ENCODE measurements at places on chromosomes 4 and X.

GRCh38 chrX:149499766-149500165 lies 5.3 kb downstream of the IDS start:
- no peak for DNase-seq

- DNase-seq = no peak
Observed at GRCh38 chr4:112978691-112979472, 70.6 kb upstream of the ANK2 start.

DNA sequence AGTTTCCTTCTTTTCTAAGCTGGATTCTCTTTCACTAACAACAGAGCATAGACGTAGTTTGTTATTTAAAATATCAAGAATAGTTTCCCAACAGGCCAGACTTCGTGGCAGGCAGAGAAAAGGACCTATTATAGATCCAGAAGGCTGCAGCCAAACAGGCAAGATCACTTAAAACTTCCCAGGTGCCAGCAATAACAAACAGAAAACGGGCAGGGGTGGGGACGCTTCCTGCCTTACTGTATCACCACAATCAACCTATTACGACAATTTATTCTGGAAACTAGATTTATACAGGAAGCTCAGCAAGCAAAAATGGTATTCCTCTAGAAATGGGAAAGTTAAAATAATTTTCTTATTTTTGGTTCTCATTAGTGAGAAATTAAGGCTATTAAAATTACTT lies 22.1 kb downstream of the RWDD4 start:
- DNase-seq = no peak

- DNase-seq = no peak
Observed at GRCh38 chrX:129600981-129601424, 53.8 kb downstream of the APLN start.

DNA sequence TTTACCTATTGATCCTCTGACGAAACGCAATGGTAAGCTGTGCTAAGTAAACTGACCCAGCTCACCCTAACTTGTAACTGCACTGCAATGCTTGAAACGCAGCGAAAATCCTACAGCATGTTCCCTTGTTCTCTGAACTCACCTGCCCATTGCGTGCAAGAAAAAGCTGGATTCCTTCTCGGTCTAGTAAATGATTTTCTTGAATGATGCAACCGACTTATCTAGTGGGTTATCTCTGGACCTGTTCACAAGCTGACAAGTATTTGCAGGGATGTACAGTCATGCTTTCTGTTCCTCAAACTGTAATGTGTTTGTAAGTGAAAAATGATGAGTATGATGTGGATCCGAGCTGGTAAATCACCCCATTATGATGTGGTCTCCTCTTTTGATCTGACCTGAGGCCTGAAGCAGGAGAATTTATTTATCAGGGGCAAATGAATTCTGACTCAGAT lies 140.1 kb downstream of the BTC start:
- no peak for DNase-seq

DNA sequence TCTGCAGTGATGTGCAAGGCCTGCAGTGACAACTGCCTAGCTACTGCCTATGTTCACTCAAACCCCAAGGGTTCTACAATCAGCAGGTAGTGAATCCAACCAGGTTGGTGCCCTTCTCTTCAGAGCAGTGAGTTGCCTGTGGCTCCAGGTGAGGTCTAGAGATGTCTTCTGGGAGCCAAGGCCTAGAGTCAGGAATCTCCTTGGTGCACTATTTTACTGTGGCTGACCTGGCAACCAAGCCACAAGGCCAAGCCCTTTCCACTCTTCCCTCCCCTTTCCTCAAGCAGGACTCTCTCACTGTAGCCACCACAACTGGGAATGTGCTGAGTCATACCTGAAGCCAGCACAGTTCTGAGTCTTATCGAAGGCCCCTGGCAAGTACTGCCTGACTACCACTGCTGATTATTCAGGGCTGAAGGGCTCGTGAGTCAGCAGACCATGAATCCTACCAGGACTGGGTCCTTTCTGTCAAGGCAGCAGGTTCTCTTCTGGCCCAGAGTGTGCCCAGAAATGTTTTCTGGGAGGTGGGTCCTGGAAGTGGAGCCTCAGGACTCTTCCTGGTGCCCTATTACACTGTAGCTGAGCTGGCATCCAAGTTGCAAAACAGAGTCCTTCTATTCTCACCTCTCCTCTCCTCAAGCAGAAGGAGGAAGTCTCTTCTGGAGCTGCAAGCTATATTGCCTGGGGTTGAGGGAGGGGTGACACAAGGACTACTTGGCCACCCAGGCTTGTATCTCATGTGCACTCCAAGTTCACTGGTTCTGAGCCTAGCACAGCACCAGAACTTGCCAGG lies 111.6 kb downstream of the BTC start:
- no peak for DNase-seq

- DNase-seq = no peak
Observed at GRCh38 chrX:46991664-46992063, 79.4 kb downstream of the JADE3 start.

GRCh38 chrX:72169008-72169728 lies 12.4 kb upstream of the PIN4 start:
- DNase-seq = no peak

DNA sequence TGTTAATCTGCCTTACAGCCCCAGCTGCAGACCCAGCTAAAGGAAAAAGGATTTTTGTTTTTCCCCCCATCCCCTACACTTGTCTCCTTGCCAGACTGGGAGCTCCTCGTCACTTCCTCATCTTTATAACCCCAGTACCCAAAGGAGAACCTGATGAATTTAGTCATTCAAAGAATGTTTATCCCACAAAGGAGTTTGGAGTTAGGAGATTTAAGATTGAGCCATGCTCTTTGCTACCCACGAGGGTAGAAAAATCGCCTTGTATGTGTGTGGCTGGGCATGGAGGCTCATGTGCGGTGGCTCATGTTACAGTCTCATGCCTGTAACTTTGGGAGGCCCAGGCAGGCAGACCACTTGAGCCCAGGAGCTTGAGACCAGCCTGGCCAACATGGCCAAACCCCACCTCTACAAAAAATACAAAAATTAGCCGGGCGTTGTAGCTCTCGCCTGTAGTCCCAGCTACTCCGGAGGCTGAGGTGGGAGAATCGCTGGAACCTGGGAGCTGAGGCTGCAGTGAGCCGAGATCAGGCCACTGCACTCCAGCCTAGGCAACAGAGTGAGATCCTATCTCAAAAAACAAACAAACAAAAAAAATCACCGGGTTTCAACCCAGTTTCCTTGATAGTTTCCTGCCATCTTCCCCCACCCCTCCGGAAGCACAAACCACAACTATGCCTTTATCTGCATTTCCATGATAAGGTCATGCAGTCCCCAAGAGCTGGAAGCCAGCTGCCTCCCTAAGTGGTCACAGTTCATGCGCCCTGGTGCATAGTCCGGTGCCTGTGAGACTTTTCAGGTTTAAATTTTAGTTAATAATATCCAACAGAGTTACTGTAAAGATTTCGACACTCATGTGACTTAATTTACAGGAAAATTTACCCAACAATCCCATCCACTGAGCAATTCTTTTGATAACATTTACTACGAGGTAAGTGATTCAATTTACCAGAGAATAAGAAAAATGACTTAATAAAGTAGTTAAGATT lies 1.5 kb downstream of the CFAP97 start:
- DNase-seq = no peak

DNA sequence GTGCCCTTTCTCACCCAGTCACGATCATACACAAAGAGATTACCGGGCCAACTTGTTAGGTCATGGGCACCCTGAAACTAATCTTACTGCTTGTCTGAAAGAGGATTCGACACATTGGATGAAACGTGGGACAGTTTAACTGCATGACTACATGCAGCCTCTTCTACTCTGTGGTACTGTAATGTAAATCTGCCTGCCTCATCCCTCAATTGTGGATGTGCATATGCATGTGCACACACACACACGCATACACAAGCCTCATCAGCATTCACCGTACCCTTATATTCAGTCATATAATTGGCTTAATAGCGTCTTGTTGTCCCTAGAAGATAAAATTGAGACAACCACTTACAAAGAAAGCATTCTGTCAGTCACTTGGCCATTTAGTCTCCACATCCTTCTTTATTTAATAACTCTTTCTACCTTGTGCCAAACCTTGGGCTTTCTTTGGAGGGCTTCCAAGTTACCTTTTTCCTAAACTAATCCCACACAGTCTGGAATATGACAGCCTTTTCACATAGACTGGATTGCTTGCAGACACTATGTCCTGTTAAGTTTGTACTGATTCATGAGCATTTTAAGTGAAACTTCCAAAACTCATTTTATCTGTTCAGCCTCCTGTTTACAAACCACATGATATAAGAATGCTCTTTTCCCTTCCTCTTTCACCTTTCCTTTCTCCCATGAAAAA lies 132.9 kb downstream of the AFF2 start:
- peak; percentile 30 for DNase-seq

DNA sequence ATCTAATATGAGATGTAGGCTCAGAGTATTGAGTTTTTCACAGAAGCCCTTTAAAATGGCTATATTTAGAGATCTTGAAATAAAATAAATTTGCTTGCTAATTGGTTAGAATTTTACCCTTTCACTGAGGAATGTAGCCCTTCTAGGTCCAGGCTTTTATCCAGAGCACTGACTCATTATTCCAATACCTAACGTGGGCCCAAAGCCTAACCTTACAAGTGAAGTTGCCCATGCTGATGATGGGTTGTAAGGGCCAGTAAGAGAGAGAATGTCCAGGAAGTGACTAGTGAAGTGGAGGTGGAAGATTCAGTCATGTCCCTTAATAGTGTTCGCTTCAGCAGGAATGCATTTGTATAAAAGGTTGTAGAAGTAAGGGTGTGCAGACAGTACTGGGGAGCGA lies 155.9 kb downstream of the STIM2 start:
- no peak for DNase-seq

DNA sequence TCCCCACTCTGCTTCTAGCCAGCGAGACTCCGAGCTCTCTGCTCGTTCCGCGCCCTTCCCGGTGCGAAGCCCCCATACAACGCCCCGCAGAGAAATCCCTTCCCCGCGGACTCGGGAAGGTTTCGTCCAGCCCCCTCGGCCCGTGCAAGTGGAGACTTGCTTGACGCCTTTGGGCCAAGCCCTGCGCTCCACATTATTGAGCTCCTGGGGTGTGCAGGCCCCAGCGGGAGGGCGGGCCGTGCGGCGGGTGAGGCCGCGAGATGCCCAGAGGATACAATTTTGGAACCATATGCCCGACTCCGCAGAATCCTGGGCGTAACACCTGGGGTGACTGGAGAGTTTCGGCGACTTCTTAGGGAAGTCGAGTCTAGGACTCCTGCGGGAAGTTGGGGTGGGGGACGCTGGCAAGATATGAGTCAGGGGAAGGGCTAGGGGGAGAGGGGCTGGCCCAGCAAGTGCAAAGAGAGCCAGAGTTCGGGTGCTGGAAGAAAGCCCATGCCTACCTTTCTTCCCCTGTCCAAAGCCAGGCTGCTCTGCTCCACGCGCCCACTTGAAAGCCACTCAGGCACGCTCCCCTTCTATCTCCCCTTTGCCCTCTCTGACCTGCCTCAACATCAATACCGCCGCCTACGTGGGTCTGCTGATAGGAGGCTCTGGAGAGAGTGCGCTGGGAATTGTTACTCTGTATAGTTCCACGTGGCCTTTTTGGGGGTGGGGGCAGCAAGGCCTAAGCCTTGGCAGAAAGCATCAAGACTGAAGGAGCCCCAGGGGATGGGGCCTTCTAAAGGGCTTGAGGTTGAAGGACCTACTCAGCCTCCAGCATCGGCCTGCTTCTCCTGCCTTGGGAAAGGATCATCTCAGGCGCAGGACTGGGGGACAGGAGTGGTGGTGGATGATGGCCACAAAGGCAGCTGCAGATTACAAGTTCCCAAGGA lies 1.2 kb upstream of the ELF4 start:
- DNase-seq = peak; percentile 1

DNA sequence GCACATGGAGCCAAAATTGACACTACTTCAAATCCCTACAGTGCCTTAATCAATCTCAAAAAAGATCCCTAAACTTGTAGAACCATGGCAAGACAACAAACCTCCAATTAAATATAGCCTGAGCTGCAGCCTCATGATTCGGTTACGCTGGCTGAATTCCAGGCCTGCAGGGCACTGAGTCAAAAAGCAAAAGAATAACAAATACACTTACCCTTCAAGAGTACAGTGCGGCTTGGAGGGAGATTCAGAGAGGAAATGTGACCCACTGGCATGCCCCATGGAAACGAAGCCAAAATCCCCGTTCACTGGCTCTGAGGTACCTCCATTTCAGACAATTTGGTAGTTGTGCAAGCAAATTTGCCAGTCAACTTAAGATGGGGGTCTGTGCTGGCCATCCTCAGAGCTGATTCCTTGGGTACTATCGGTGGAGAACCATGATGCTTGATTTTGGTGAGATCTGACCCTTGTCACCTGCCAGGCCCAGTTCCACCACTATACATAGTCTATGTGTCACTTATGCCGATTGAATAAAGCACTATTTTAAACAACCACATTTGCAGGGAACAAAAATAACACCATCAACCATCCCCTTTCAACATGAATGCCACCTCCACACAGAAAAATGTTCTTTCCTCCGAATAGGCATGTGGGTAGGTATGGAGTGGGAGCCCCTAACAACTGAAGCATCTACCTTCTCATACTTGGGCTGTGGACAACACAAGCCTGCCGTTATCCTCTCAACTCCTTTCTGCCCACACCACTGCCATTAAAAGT lies 2.1 kb downstream of the C4orf54 start:
- DNase-seq = no peak

GRCh38 chr4:189255636-189256035 lies 685.0 kb upstream of the FRG1 start:
- DNase-seq = no peak

GRCh38 chr4:130147641-130148040 lies 1051.7 kb downstream of the C4orf33 start:
- no peak for DNase-seq

DNA sequence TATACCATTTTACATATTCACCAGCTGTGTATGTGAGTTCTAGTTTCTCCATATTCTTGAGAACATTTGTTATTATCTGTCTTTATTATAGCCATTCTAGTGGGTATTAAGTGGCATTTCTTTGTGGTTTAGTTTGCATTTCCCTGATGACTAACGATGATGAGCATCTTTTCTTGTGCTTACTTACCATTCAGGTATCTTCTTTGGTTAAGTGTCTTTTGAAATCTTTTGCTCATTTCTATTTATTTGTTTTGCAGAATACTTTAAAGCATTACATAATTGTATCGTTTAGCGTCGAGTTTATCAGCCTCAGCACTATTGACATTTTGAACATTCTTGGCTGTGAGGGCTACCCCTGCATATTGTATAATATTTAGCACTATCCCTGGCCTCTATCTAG lies 85.4 kb downstream of the FRMPD4 start:
- DNase-seq = no peak

DNA sequence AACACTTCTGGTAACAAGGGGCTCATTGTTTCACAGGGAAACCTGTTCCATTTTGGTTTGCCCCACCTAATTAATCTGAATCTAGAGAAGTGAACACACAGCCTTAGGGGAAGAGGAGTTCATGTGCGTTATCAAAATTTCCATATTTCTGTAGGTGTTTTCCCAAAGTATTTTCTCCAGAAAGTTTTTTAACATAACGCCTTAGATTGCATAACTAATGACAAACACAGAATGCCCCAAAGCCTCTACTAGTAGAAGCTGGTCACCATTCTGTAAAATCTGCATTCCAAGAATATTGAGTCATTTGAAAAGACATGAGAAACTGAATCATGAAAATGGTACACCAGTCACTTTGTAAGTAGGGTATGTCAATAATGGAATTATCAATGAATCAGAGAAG lies 41.1 kb downstream of the IL13RA2 start:
- DNase-seq = no peak

GRCh38 chrX:110563282-110563681 lies 204.6 kb downstream of the RTL9 start:
- no peak for DNase-seq
